CD4-positive, alpha-beta T cell (primary cell): ENCODE measurements at places on chromosomes 4 and X. TPM values are rescaled to one million over a fixed set of nuclear protein-coding genes. Genes with fewer than 3 reads are reported as not detected.

DCAF8L2 gene
- not detected for total RNA-seq

UCP1 gene
- not detected for total RNA-seq

GLRA2 gene
- total RNA-seq: not detected

FHDC1 gene
- total RNA-seq: 0.03 TPM

CENPE gene
- total RNA-seq: 3.2 TPM

PRRG3 gene
- total RNA-seq: not detected

SH2D1A gene
- 41.5 TPM for total RNA-seq

PLP1 gene
- total RNA-seq: not detected

CYLC1 gene
- total RNA-seq: not detected

SLITRK4 gene
- total RNA-seq: 0.06 TPM

ARHGAP36 gene
- total RNA-seq: not detected

NOX1 gene
- total RNA-seq: 0.36 TPM

CHIC1 gene
- total RNA-seq: 7.2 TPM

ETDA gene
- not detected for total RNA-seq

CXXC4 gene
- total RNA-seq: not detected

ANKRD50 gene
- 0.36 TPM for total RNA-seq
